ENCODE measurements at places on chromosomes 5 and 9.

DNA sequence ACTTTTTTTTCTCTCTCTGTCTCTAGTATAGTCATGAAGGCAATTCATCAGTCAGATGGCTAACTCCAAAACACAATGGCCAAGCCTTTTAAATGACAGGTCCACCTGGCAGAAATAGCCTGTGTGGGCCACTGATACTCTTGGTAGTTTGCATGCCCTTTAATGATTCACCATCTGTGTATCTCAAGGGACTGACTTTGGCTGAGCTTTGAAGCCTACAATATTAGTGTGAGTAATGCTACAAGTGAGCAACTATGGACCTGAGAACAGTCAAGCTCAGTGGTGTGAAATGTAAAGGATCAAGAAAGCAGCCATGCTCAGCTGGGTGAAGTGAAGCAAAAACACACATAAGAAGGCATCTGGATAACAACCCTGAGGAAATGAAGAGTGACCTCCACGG lies 506.9 kb downstream of the TLE1 start:
- no peak for DNase-seq

GRCh38 chr9:135002802-135003201 lies 84.7 kb upstream of the OLFM1 start:
- no peak for DNase-seq

GRCh38 chr5:173202266-173202875 lies 32.6 kb downstream of the NKX2-5 start:
- no peak for DNase-seq

- DNase-seq = no peak
These were observed 205.7 kb downstream of the AGTPBP1 start for GRCh38 chr9:85536076-85536475.

GRCh38 chr5:91499943-91500531 lies 116.9 kb upstream of the ARRDC3 start:
- no peak for DNase-seq

- no peak for DNase-seq
These were observed 72.1 kb upstream of the ZNF618 start for GRCh38 chr9:113803811-113804589.

GRCh38 chr9:78262655-78263054 lies 26.8 kb downstream of the CEP78 start:
- no peak for DNase-seq

GRCh38 chr5:139848508-139849100 lies 53.0 kb downstream of the PSD2 start:
- DNase-seq = peak; percentile 13

GRCh38 chr5:139696167-139696893 lies 48.2 kb downstream of the CXXC5 start:
- DNase-seq = no peak

- DNase-seq = no peak
These were observed 221.6 kb downstream of the NR2F1-AS1 start for GRCh38 chr5:93359296-93359959.

DNA sequence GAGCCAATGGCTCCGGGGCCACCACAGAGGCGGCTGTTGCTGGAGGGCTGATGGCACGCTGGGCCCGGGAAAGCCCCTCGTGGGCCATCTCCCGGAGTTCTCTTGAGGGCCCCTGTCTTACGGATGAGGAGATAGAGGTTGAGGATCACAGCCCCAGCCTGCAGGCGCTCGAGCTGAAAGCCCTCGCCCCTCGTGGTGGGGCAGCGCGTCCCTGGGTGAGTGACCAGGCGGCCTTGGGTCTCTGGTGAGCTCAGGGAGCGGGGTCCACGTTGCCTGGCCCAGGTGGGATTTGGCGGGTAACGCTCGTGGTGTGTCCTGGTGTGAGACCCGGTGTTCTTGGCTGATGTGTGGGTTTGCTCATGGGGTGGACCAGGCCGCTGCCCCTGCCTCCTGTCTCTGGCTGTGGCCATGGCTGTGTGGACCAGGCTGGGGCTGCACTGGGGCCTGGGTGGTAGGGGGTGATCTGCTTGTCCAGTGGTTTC lies 38.9 kb downstream of the RXRA start:
- DNase-seq = no peak

- DNase-seq = no peak
These were observed 49.1 kb upstream of the SUB1 start for GRCh38 chr5:32536246-32536645.

GRCh38 chr5:59678943-59679342 lies 214.6 kb downstream of the PDE4D start:
- no peak for DNase-seq

DNA sequence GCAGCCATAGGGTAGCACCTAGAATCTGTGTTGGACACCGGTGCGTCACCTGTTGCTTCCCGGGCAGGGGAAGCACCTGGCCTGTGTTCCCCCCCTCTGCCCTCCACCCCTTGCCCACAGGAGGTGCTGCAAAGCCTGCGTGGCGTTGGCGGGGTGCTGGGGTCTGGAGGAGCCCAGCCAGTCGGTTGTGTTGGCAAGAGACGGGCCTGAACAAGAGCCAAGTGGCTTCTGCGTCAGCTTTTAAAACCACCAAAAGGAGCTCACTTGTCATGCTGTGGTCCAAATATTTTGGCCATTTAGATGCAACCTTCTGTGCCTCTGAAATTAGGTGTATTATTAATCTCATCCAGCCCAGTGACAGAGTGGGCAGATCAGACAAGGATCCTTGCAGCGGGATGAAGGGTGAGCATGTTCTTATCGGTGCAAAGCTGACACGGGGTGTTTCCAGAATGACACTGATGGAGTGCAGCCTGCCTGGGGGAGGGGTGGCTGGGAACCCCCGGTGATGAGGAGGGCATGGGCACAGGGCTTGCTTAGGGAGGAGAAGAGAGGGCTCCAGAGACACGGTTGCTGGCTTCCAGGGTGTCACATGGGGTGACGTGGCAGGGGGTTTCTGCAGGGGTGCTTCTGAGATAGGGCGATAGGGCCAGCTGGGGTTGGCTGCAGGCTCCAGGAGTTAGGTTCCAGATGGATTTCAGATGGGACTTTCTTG lies 9.7 kb upstream of the RXRA start:
- no peak for DNase-seq

GRCh38 chr9:34493972-34494535 lies 28.7 kb downstream of the ENHO start:
- no peak for DNase-seq

DNA sequence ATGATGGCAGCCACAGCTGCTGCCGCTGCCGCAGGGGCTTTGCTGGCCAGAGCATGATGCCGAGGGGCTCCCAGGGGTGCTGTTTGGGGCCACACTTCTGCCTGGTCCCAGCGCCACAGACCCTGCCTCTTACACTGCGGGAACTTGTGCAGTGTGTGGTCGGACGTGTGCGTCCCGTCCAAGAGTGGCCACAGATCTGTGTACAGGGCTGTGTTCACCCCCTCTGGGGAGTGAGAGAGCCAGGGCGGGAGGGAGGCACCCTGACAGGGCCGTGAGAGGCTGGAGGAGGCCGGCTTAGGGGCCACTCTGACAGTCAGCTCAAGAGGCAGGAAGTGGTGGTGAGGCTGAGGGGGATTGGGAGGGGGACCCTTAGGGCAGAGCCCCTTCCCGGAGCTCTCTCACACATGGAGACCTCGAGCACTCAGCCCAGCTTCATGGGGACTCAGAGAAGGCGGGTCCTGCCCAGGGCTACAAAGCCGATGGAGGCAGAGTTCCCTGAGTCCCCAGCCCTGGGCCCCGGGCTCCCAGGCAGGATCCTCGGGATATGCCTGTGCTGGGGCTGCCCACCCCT lies 13.1 kb upstream of the CARD19 start:
- no peak for DNase-seq

GRCh38 chr5:150211156-150212030 lies 21.5 kb downstream of the SLC6A7 start:
- DNase-seq = no peak

DNA sequence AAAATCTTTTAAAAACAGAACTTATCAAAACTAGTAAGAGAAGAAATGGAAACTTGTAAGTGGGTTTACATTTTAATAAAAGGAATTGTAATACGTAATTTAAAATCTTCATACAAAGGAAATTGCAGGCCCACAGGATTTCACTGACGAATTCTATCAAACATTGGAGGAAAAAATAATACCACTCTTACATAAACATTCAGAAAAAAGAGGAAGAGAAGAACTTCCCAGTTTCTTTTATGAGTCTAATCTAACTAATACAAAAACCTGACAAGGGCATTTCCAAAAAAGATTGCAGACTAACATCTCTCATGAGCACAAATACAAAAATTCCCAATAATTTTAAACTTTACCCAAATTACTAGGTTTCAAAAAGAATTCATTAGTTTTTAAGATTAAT lies 149.0 kb downstream of the RANBP17 start:
- no peak for DNase-seq

GRCh38 chr5:168354397-168354796 lies 63.0 kb downstream of the WWC1 start:
- DNase-seq = no peak

DNA sequence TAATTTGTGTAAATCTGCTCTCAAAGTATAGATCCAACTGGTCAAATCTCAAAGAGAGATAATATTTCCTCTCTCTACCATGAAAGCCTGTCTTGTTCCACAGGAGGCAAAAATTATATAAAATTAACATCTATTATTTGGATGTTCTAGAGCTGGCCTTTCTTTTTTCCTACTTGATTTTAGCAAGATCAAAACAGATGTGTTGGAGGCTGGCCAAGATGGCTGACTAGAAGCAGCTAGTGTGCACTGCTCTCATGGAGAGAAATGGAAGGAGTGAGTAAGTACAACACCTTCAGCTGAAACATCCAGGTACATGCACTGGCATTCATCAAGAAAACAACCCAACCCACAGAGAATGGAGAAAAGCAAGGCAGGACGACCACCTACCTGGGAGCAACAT lies 298.6 kb upstream of the SLC24A2 start:
- DNase-seq = no peak

- no peak for DNase-seq
These were observed 126.2 kb downstream of the ADAMTS16 start for GRCh38 chr5:5266297-5266696.

DNA sequence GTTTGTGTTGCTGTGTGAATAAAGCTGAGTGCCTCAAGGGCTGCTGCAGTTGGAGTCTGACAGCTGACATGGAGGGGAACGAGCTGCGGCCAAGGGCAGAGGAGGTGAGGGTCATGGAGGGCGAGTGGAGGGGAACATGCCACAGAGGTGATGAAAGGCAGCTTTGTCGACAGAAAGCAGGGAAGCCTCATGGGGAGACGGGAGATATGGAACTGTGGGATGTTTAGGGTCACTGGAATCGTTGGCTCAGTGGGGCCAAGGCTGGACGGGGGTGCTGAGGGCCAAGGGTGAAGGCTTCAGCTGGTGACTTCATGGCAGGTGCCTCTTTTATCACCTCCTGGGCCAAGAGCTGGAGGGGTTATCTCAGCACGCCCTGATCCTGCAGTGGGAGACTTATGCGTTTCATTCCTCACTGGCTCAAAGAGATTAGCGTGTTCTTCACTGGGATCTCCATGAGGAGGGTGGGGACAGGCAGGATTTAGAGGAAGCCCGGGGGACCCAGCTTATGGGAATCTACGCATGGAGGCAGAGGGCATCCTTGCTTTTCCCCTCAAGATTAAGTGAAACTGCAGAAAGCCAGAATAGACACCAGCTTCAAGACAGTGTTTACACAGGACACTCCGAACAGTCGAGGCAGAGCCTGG lies 42.2 kb downstream of the FAM240B start:
- no peak for DNase-seq

DNA sequence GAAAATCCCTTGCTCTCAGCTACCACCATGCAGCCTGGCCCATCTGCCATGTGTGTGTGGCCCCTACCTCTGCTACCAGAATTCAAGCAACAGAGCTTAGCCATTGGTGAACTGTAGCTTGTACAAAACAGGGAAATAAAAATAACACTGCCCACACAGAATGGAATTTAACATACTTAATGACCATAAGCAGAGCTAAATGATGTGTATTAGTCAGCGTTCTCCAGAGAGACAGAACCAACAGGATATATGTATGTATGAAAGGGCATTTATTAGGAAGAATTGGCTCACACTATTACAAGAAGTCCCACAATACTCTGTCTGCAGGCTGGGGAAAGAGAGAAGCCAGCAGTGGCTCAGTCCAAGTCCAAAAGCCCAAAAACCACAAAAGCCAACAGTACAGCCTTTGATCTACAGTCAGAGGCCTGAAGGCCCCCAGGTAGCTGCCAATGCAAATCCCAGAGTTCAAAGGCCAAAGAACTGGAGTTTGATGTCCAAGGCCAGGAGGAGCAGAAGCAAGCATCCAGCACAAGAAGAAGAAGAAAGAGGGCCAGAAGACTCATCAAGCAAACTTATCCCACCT lies 318.8 kb downstream of the DNAH5 start:
- DNase-seq = no peak

DNA sequence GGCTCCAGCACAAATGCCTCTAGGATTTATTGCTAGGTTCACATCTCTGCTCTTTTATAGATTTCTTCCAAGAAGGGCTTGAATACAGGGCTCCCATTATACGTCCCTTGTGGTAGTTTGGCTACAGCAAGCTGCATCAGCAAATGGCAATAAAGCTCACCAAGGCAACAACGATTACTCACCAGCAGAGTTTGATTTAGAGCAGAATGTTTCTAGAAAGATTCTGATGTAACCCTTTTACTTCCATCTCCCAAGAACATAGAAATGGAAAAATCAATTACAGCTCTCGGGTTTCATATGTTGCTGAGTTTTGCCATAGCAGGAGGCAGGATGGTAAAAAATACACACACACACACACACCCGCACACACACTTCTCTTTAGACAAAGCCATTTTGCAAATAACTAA lies 124.2 kb upstream of the TNPO1 start:
- no peak for DNase-seq
